Skeletal muscle cell (primary cell): ENCODE measurements at places on chromosomes 16 and 17.

GRCh38 chr17:56076980-56077379 is 76.3 kb upstream of the ANKFN1 start:
- no peak for DNase-seq

- DNase-seq = peak; percentile 36
Observed at GRCh38 chr17:61250335-61250890, 149.2 kb upstream of the TBX2 start.

GRCh38 chr16:9780831-9781230 is 401.4 kb downstream of the GRIN2A start:
- DNase-seq = no peak

DNA sequence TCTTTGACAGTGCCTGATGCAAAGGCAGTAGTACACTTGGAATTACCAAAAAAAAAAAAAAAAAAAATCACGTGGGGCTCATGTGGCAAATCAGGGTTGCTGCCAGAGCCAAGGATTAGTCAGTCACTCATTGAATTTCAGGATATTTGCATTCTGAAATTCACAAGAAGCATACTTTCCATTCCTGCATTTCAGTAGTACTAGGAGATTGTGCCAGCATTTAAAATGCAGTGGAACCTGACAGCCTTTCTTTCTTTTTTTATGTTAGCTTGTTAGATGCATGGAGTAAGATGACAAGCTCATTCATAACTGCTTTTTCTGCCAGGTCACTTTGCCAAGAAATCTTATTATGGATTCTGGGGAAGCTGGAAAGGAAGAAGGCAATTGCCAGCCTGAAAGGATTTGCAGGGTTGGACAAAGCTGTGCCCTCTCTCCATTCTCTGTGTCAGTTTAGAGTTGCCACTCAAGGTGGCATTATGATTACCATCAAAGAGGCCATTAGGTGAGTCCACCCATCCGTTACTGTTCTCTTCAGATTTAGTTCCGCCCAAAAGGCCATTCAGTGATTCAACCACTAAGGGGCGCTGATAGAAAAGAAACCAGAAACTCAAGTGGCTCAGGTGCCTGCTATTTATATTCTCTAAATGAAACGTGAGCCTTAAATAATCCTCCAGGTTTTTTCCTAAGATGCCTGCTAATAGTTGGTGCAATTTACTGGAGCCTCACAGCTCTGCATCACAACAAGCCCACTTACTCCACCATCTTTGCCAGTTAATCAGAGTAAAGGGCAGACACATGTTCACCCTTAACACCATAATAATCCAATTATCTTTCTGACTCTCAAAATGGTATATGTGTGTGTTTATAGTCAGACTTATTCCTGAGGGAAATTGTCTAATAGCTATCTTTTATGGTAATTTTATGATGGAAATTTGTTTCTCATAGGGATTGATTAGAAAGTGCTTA is 59.0 kb downstream of the TANGO6 start:
- no peak for DNase-seq

DNA sequence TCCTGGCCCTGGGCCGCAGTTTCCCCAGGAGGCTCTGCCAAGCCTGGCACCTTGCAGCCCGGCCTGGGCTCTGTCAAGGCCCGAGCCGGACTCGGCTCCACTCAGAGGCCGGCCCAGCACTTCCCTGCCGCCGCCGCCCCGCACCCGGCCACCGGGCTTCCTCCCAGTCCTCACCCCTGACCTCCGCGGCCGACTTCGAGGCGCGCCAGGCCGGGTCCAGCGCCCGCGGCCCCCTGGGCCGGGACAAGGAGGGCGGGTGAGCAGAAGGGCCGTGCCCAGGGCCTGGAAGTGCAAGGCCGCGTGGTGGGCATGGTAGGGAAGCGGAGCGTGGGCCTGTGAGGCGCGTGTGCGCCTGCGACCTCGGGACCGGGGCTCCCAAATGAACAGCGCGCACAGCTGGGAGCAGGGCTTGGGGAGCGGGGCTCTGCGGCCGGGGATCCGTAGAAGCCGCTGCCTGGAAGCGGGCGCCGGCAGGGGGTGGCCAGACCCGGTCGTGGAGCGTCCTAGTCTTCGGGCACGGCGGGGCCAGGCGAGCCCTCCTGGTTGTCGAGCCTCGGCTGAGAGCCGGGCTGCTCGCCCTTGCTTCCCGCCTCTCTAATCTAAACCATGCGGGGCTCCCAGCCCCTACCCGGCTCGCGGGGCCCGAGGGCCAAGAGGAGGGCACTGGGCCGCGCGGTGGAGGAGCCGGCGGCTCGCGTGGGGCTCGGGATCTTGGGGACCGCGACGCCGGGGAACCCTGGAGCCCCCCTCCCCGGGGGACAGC is 503 bp upstream of the TBX4 start:
- no peak for DNase-seq

GRCh38 chr17:5237541-5238016 is 2.9 kb upstream of the SCIMP start:
- DNase-seq = peak; percentile 5

DNA sequence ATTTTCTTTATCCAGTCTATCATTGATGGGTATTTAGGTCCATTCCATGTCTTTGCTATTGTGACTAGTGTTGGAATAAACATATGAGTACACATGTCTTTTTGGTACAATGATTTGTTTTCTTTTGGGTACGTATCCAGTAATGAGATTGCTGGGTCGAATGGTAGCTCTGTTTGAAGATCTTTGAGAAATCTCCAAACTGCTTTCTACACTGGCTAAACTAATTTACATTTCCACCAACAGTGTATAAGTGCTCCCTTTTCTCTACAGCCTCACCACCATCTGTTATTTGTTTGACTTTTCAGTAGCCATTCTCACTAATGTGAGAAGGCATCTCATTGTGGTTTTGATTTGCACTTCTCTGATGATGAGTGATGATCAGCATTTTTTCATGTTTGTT is 103.7 kb downstream of the GOSR1 start:
- no peak for DNase-seq

DNA sequence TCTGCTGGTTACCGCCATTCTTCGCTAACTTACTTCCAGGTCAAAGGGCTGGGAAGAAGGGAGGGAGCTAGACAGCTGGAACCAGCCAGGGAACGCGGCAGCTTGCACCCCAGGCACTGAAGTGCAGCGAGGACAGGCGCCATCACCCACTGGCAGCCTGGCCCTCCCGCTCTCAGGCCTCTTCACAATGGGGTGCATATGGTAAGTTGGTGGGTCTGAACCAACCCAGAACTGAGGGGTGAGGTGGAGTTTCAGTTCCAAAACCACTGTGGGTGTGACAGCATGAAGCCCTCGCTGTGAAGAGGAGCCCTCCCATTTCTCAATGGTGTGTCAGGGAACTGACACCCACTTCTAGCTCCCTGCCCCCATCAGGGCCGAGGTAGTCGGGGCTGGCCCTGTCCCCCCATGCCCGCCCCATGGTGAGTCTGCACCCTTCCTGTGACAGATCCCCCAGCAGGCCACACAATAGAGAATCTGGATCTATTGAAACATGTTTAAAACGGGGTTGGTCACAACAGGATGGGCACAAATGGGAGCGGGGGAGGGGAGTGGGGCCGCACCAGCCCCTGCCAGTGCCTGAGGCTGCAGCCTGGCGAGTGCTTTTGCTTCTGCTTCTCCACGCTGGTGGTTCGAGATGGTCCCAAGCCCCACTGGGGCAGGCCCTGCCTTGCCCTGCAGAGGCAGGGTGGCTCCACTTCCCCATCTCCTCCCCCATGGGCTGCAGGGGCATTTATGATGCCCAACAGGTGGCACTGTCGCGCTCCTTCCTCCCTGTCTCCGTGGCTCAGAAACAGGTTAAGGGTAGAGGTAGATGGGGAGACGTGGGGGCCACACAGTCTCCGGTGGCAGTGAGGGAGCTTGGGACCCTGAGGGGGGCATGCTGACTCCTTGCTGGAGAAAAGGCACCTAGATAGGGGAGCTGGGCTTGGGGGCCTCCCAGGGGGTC is 2.3 kb downstream of the LIMD2 start:
- DNase-seq = no peak

- DNase-seq = no peak
Observed at GRCh38 chr16:8070506-8070905, 519.8 kb downstream of the TMEM114 start.

DNA sequence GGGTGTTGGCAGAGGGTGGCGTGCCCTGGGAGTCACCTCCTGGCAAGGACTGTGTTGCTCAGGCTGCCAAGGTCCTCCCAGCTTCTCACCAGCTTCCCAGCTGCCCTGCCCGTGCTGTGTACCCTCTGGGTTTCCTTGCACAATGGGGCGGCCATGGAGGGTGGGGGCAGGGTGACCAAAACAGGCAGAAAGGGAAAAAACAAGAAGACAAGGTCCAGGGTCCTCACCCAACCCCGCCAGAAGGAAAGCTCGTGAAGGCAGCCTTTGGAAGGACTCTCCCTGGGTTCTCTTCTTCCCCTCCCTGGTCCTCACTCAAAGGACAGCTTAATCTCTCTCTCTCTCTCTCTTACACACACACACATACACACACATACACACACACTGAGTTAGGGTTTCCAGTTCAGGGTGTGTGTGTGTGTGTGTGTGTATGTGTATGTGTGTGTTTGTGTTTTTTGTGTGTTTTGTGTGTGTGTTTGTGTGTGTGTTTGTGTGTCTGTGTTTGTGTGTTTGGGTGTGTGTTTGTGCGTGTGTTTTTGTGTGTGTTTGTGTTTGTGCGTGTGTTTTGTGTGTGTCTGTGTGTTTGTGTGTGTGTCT is 2.0 kb downstream of the SLC13A5 start:
- no peak for DNase-seq

DNA sequence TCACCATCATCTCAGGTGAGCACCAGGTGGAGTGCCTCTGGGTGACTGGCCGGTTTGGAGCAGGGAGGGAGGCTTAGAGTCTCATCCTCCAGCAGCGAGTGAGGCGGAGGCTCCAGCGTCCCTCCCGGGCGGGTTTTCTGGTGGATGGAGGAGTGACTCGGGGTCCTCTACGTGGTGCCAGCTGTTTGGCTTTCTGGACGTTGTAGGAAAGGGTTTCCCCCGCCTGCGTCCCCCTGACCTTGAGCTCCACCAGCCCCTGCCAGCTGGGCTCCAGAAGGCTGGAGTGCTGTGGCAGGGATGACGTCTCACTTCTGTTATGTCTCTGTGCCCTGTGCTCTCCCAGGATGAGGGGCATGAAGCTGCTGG is 522 bp downstream of the DNASE1 start:
- DNase-seq = no peak

GRCh38 chr16:52364500-52364899 is 182.4 kb downstream of the TOX3 start:
- DNase-seq = no peak

- DNase-seq = no peak
Observed at GRCh38 chr17:35184274-35184673, 9.9 kb downstream of the SLC35G3 start.

DNA sequence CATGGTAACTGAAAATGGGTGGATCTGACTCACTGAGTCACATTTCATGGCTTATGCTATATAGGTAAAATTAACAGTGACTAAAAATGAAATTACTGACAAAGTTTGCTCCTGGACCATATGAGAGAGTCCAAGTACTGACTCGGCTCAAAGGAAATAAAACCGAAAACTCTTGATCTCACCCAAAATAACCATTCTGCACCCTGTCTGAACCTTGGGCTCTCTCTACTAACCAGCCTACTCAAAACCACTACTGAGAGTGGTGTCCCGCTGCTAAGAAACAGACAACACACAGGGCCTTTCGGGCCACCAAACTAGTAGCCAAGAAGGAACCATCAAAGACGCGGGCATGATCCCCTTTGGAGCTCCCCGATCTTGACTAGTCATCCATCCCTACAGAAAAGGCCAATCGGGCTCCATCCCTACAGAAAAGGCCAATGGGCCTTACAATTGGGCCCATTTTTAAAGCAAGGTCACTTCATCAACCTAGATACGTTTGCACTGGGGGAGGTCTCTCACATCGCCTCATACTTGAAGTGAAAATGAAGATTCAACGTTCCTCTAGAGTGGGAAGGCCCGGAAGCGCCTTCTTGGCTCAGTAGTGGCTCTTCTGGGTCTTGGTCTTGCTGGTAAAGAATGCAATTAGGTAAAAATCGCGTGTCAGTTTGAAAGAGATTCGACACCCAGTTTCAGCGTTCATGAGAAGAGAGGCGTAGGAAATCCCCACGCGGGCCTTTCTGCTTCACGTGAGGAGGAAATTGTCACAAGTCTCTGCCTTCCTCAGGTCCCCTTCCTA is 720 bp upstream of the ZPBP2 start:
- DNase-seq = no peak

- peak; percentile 86 for DNase-seq
Observed at GRCh38 chr16:85514598-85515318, 98.4 kb upstream of the GSE1 start.

GRCh38 chr16:57998486-57998885 is 2.0 kb downstream of the ZNF319 start:
- DNase-seq = no peak

DNA sequence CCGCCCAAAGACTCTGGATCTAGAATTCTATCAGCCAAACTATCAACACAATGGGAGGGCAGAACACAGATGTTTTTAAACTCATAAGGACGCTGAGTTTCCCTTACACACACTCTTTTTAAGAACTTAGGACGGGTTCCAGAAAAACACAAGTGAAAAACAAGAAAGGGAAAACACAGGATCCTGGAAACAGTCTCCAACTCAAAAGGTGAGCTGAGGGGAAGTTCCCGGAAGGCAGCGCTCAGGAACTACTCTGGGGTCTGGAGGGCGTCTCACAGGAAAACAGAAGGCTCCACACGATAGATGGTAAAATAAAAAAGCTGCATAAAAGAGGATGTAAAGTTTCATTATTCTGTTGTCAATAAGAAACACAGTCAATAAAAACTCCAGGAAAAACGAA is 80.2 kb upstream of the DOC2B start:
- DNase-seq = no peak

DNA sequence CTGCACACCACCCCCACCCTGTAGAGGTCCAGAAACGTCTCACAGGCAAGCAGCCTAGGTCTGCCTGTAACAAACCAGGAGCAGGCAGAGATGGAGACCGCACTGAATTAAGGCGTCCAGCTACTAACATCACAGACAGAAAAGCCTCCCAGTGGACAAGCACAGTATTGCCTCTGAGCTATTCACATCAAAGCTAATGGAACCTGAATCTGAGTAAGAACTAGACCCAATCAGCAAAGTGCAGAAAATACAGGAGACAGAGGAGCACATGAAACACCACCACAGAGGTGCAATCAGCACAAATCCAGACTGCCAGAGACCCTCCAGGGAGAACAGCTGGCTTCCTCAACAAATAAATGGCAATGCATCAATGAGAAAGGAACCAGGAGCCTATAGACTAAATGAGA is 22.2 kb upstream of the PEMT start:
- DNase-seq = no peak

DNA sequence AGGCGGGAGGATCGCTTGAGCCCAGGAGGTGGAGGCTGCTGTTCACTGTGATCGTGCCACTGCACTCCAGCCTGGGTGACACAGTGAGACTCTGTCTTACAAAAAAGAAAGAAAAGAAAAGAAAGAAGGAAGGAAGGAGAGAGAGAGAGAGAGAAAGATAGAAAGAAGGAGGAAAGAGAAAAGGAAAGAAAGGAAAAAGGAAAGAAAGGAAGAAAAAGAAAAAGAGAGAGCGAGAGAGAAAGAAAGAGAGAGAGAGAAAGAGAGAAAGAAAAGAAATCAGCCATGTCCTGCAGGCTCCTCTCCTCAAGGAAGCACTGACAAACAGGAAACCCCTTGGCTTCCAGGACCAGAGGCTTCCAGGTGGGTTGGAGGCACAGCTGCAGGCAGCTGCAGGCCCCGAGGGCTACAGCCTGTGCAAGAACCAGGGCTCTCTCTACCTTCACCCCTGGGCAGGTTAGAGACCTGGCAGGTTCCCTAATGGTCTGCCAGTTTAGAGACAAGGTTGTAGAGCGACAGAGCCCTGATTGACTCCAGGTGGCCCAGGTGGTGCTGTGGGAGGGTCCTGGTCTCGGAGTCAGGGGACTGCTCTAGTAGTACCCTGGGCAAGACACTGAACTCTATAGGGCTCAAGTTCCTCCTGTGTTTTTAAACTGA is 53.8 kb downstream of the PECAM1 start:
- DNase-seq = no peak
